CD4-positive, alpha-beta T cell treated with Interferon gamma for 1 hour (primary cell): ENCODE measurements at places on chromosomes 5 and 9.

GRCh38 chr9:120875954-120876841 lies 790 bp downstream of the PHF19 start:
- DNase-seq = peak; percentile 86

- DNase-seq = no peak
These were observed 53.3 kb downstream of the SEMA6A start for GRCh38 chr5:116521173-116521872.

GRCh38 chr5:138315751-138316278 lies 15.8 kb downstream of the CDC25C start:
- no peak for DNase-seq

- no peak for DNase-seq
These were observed 10.2 kb downstream of the SPRY4 start for GRCh38 chr5:142314606-142315005.

- DNase-seq = no peak
These were observed 122.2 kb downstream of the LHX2 start for GRCh38 chr9:124133727-124134126.

GRCh38 chr9:129930743-129931142 lies 95.5 kb downstream of the USP20 start:
- no peak for DNase-seq

DNA sequence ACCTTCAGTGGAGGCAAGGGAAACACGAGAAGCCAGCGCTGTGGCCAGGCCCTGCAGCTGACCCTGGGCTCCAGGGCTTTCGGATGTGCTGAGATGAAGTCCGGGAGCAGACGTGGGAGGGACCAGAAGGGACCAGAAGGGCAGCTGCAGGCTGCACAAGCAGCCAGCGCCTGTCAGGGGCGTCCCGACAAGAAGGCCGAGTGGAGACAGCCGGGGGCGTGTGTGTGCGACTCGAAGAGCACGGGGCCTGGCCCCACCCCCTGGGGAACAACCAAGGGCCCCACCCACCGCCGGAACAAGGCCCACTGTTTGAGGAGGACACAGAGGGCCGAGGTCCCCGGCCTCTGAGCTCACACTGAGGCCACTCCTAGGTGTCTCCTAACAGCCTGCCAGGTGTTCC lies 31.4 kb downstream of the SLC12A7 start:
- DNase-seq = no peak

GRCh38 chr5:170303549-170303948 lies 6.0 kb upstream of the LCP2 start:
- no peak for DNase-seq
